ENCODE measurements at places on chromosomes 1 and 21.
A peak's percentile ranks its signal among the peaks of the same experiment; 100 is the strongest.

GRCh38 chr1:171852272-171852671, 11.0 kb downstream of the DNM3 start:
- DNase-seq, result no peak

DNA sequence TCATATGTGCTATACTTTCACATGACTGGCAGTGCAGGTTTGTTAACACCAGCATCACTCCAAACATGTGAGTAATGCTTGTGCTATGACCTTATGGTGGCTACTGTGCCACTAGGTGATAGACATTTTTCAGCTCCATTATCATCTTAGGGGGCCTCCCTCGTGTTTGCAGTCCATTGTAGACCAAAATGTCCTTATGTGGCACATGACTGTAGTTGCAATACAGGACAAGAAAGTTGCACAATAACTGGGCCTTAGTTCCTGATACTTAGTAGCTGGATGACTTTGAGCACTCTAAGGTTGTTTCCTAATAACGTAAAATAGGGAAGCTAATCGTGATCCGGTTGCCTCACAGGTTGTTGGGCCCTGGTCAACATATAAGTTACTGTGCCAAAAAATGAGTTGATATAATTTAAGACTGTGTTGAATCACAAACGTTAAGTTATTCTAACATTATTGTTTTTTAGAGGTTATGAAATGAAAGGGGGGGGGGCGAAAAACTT, 511 bp upstream of the SNX27 start:
- no peak for DNase-seq

- peak; percentile 45 for DNase-seq
Measured at GRCh38 chr1:53316766-53317581, 10.9 kb downstream of the LRP8 start.

- no peak for DNase-seq
Measured at GRCh38 chr1:46508757-46509156, 19.1 kb downstream of the DMBX1 start.

DNA sequence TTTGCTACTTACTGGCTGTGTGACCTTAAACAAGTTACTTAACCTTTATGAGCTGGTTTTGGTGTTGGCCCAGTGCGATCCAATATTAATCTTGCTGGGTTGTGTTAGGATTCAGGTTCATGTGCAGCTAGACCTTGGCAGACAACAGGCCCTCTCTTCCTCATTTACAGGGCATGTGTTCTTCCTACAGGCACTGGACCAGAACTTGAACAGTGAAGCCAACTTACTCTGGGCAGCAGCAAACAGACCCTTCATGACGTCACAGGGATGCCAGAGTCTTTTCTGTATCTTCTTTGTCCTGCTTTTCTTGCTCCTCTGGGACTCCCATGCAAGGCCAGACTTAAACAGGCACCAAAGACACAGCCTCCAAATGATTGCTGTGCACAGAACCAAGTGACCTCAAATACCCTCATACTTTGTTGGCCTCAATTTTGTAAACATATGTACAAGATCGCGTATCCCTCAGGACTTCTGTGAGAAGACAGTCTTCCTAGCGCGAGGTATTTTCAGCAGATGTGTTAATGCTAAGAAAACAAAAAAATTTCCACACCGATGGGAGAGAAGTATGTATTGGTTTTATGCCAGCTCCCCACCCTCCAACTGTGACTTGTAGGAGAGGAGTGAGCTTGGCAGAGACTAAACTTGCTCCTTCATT, 73.7 kb downstream of the URB2 start:
- DNase-seq, result no peak
